ENCODE measurements at places on chromosomes 6 and 20.

DNA sequence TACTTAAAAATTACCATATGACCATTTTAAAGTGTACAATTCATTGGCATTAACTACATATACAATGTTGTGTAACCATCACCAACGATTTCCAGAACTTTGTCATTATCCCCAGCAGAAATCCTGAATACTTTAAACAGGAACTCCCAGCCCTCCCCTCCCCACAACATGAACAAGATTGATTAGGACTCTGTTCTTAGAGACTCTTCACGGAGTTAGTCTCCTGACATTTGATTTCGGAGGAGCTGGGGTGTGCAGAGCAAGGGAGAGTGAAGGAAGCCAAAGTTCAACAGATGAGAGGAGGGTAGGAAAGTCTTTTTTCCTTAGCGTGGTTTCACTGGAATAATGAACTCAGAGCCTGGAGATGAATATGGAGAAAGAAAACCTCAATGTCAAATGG lies 17.2 kb upstream of the QKI start:
- DNase-seq, result no peak

- DNase-seq, result no peak
Measured at GRCh38 chr6:100163035-100163434, 169.0 kb upstream of the MCHR2 start.

- no peak for DNase-seq
Measured at GRCh38 chr6:43953256-43953655, 174.0 kb downstream of the MRPL14 start.

- DNase-seq, result no peak
Measured at GRCh38 chr6:159321267-159321666, 152.1 kb downstream of the FNDC1 start.

GRCh38 chr20:50969912-50970311 lies 11.3 kb downstream of the MOCS3 start:
- no peak for DNase-seq

- no peak for DNase-seq
Measured at GRCh38 chr6:23728707-23729106, 397.3 kb upstream of the NRSN1 start.

GRCh38 chr6:26271668-26272024 lies 93.4 kb upstream of the BTN3A2 start:
- DNase-seq, result no peak

DNA sequence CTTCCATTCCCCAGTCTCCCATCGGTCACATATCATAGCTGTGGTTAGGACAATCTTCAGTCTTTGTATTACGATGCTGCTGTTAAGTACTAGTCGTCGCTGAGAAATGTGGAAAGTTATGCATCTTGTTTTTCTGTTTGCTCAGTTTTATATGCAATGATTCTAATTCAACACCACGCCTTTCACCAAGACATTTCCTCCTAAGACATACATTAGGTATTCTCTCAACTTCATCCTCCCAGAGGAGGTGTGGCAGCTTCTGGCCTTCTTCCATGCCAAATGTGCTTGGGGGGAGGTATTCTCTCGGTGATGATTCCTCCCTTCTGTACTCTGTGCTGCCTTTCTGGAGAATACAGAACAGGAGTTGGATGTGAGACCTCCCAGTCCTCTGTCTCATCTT lies 66.1 kb downstream of the B4GALT5 start:
- DNase-seq, result no peak

GRCh38 chr6:53986165-53986720 lies 125.0 kb upstream of the MLIP start:
- no peak for DNase-seq

GRCh38 chr6:168496139-168496996 lies 55.4 kb downstream of the SMOC2 start:
- DNase-seq, result no peak

DNA sequence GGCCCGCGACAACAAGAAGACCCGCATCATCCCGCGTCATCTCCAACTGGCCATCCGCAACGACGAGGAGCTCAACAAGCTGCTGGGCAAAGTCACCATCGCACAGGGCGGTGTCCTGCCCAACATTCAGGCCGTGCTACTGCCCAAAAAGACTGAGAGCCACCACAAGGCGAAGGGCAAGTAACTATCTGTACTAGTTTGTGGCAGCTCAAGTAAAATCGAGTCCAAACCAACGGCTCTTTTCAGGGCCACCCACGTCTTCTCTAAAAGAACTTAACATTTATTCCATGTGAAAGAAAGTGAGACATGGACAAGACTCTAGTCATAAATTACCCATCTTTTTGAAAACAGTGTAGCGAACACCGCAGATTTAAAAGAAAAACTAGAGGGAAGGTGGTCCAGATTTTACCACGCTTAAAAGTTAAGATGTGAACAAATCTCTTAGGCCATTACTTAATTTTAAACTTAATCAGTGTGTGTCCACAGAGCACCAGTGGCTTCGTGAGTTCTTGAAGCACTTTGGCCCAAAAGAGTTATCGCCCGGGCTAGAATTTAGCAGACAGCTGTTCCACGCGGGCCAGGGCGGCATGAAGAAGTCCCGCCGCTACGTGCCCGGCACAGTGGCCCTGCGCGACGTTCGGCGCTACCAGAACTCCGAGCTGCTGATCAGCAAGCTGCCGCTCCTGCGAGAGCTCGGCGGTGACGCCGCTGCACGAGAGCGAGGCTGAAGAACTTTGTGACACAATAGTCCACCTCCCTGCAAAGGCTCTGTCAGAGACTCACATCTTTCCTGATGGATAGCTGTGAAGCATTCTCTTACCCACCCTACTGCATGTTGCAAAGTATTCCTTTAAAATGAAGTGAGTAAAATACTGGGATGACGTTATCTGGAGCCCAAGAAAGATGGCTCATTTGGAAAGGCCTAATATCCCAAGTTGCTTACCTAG lies 113.9 kb upstream of the PRSS16 start:
- no peak for DNase-seq

GRCh38 chr6:15793826-15794225 lies 131.0 kb upstream of the DTNBP1 start:
- DNase-seq, result no peak

DNA sequence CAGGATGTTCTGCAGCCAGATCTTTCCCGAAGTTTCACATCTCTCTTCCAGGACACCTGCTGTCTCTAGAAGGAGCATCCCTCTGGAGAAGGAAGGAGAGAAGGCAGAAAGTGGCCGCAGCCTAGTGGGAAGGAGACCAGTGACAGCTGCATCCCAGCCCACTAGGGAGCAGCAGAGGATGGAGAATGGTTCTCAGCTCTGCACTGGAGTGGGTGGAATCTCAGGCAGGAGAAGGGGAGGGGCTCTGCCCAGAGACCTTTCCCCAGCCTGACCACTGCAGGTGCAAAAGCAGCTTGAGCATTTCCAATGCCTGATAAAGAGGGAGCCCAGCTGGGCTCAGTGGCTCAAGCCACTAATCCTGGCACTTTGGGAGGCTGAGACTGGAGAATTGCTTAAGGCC lies 32.3 kb downstream of the NCR2 start:
- no peak for DNase-seq

- DNase-seq, result peak; percentile 72
Measured at GRCh38 chr6:35449287-35449881, 2.8 kb upstream of the FANCE start.

- no peak for DNase-seq
Measured at GRCh38 chr6:140960566-140960965, 1172.2 kb upstream of the GJE1 start.

DNA sequence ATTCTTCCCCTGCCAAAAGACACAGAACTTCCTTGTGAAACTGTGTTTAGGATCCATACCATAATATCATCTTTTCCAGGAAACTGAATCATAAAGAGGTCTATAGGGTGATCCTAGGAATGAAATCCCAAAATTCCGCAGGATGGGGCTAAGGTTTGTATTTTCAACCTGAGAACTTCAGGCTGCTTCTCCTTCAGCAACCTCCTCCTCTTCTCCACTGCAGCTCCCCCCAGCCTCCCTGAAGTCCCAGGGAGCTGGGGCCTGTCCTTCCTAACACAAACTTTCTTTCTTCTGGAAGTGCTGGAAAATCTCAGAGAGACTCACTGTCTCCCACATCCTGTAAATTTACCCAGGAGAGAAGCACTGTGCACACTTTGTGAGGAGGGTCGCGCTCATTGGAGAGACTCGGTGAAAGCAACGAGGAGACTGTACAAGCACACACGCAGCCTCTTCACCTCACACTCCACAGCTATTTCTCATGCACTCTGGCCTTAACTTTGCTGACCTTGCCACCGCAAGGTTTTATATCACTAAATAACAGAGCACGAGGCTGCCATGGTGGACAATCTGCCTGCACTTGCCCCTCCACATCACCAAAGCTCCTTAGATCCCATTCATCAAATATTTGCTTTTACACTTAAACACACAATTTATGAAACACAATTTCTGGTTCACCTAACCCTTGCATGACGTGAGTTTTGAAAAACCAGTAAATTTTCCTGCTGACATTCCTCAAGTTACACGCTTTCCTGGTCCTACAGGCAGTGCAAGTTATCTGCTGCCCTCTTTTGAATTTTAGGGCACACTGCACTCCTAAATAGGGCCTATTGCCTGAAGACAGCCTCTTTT lies 14.3 kb downstream of the ID4 start:
- DNase-seq, result peak; percentile 80

GRCh38 chr6:111711984-111712752 lies 106.5 kb upstream of the TRAF3IP2 start:
- no peak for DNase-seq

DNA sequence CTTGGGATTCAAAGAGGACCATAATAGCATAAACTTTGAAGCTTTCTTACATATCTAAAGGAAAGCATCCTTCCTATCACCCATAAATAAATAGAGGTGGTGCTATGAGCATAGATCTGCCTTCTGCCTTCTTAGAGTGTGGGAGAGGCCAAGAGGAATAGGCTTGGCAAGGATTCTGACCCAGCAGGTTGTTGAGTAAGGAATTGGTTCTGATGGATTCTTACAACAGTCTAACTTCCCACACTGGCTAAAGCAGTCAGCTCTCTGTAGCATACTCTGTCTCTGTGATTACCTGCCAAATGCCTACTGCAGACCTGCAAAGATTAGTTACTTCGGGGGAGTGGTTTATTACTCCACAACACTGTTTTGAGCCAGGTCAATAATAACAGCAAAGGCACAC lies 198.0 kb upstream of the RAB32 start:
- DNase-seq, result no peak

DNA sequence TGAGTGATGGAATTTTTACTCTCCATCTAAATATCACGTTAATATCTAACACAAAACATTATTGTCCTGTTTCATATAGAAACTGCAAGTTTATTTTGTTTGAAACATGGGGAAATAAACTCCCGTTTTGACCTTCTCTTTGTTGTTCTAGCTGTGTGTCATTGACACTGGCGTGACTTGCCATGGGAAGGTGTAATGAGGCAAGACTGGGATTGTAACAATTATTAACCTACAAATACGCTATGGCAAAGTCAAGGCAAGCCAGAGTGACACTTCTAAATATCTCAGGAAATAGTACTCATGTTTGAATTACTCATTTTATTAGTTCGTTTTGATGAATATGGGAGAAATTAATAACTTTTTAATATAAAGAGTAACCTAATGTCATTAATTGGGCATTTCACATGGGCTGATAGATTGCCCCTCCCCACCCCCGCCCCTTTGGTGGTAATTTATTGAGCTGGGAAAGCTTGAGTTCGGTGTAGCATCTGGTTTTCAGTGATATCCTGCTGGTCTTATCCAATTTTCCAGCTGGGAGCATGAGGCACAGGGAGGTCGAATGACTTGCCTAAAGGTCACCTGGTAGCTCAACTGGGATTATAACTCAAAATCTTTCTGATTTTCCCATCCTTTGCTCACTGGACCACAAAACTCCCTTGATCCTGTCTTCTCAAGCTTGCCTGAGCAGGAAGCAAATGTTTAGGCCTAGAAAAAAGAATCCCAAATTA lies 380.6 kb upstream of the JAG1 start:
- no peak for DNase-seq

- DNase-seq, result no peak
Measured at GRCh38 chr6:89372506-89372901, 20.0 kb upstream of the UBE2J1 start.

GRCh38 chr6:56869346-56869745 lies 85.6 kb upstream of the BEND6 start:
- DNase-seq, result no peak

GRCh38 chr20:1526896-1527295 lies 30.6 kb downstream of the SIRPD start:
- no peak for DNase-seq

- DNase-seq, result no peak
Measured at GRCh38 chr20:25253606-25254275, 5.9 kb downstream of the PYGB start.

DNA sequence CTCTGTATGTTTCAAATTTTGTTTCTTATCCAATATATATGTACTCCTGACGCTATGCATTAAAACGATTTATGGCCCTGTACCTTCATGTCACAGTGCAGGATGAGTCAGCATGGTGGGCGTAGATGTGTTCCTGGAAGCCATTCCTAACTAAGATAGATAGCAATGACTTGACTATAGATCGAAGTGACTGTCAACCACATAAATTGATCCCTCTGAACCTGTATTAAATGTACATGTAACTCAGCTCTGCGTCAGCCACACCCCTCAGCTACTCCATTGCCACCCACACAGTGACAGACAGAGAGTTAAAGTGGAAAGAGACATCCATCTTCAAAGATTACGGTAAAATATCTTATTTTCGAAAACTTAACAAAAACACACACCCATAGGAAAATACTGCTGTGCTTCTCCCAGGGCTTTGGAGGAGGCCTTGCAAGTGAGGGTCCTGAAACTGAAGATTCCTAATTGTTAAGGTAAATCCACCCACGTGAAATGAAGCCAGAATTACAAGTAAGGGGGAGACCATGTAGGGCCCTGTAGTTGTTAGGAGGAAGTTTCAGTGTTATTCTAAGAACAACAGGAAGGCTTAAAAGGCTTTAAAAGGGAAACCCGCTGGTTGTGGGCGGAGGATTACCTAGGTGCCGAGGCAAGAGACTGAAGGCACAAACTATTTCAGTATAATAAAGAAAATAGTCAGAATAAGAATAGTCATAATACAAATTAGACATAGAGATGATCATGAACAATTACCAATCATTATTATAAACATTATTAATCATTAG lies 10.3 kb upstream of the RAD21L1 start:
- DNase-seq, result no peak

DNA sequence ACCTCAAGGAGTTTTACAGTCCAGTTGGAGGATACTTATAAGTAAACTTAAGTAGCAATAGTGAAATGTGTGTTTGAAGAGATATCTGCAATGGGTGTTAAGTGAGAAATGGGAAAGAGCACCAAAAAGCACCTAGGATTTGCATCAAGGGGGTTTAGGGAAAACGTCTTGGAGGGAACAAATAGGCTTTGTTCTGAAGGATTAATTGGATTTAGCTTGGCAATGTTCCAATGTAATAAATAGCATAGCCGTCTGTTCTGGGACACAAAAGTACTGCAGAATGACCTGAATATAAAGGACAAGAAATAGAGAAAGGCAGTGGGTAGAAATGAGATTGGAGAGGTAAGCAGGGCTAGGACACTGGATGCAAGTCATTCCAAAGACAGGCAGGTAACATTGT lies 2.8 kb upstream of the MYO6 start:
- DNase-seq, result no peak

DNA sequence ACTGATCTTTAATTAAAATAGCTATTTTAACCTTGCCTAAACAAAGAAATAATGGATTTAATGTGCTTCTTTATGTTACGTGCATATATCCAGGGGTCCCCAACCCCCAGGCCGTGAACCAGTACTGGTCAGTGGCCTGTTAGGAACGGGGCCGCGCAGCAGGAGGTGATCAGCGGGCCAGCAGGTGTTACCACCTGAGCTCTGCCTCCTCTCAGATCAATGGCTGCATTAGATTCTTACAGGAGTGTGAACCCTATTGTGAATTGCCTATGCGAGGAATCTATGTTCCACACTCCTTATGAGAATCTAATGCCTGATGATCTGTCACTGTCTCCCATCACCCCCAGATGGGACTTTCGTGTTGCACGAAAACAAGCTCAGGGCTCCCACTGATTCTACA lies 8.8 kb downstream of the CYP24A1 start:
- DNase-seq, result no peak

Measured in 8988T (cell line).